ENCODE measurements at places on chromosomes 11 and 22. TPM values are rescaled to one million over a fixed set of nuclear protein-coding genes. Genes with fewer than 3 reads are reported as not detected.
A peak's percentile ranks its signal among the peaks of the same experiment; 100 is the strongest.

GRCh38 chr11:34051349-34052035 lies at the start of gene CAPRIN1:
Gene CAPRIN1 (plus strand): TSS chr11:34051731. CDS start chr11:34052421, 690 bp downstream.
- DNase-seq = peak; percentile 92

- no peak for DNase-seq
Measured at GRCh38 chr11:24779791-24780190, 282.9 kb downstream of the LUZP2 start.

RIMBP3C gene
- total RNA-seq = 0.06 TPM

TSPAN32 gene
- total RNA-seq = 5.4 TPM
